ENCODE measurements at places on chromosomes 13 and 19. TPM values are rescaled to one million over a fixed set of nuclear protein-coding genes. Genes with fewer than 3 reads are reported as not detected.

The NLRP5 gene
- not detected for total RNA-seq

The MRPL34 gene
- 169 TPM for total RNA-seq

The MADCAM1 gene
- total RNA-seq: 0.91 TPM

The CPAMD8 gene
- total RNA-seq: 216 TPM

The IFNL1 gene
- not detected for total RNA-seq

The KCNC3 gene
- 10.6 TPM for total RNA-seq
